ENCODE measurements at places on chromosomes 2 and 18. TPM values are rescaled to one million over a fixed set of nuclear protein-coding genes. Genes with fewer than 3 reads are reported as not detected.

Gene FN1
- total RNA-seq: 0.53 TPM

Gene CYS1
- total RNA-seq: not detected

DNA sequence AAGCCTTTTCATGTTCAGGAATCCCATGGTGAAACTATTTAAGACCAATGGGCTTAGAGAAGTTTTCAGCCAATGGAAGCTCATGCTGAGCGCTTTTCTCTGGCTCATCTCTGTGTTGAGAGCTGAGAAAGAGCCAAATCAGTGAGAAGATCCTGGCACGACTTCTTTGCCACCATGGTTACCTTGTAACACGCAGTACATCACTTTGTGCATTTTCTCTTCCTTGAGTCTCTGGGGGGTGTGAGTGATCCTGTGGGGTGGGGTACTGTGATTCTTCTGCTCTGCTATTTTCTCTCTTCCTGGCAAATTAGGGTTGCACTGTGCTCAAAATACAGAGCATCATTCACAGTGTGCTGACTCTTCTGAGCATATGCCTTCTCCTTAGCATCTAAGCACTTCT is 664.2 kb downstream of the ARHGAP15 start:
- H3K4me3 ChIP-seq: no peak overlapping the region
- H3K4me1 ChIP-seq: no peaks in the 10 kb centered on the region
- peaks cover 9% of the 10 kb centered on the region for H3K27me3 ChIP-seq
- no peaks in the 10 kb centered on the region for H3K36me3 ChIP-seq
- DNase-seq: no peak
- no peak overlapping the region for H3K27ac ChIP-seq

DNA sequence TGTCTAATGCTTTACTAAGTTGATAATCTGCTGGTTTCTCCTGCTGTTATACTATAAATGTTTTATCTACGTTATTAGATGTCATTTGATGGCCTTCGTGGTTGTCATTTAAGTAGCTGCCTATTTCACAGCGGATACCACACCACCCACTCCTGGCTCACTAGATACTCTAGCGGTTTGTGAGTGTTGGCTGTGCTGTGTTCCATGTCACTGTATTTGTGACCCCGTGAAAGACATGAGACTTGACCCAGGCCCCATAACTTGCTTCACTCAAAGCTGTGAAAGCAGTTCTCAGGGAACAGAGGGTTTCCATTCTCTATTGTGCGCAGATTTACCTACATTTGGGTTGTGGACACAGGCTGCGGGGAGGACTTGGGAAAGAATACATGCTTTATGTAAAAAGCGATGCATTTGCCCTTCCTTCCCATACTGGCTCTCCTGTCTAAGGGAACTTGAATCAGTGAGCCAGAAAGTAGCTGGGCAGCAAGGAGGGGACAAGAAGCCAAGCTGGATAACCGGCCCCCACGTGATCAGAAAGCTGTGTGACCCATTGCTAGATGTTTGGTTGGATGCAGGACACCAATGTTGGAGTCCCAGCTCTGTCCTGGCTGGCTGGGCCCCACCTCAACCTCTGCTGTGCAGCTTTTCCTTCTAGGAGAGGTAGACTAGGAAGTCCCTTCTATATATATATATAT is 52.2 kb downstream of the PLB1 start:
- H3K27me3 ChIP-seq: no peaks in the 10 kb centered on the region
- no peak overlapping the region for H3K27ac ChIP-seq
- H3K36me3 ChIP-seq: no peaks in the 10 kb centered on the region
- DNase-seq: peak; percentile 53

Gene TRIP12
- 253 TPM for total RNA-seq

Gene UGT1A4
- total RNA-seq: not detected

Gene CCDC178
- total RNA-seq: not detected

DNA sequence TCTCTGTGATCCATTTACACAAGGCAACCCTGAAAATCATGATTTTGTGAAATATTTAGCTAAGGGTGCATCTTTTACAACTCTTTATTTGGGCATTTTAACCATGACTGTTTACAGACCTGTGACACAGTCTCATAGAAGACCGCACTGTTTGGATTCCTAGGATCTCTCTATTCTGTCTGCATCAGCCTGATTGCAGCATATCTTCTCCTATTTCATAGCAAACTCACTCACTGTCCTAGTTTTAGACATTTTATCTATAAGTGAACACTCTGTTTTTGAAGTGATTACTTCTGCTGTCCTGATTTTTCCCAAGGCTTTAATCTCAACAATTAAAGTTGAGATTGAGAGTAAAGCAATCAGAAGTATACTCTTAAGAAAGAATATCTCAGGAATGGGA is 56.2 kb downstream of the CAVIN2 start:
- H3K4me3 ChIP-seq: no peak overlapping the region
- H3K27ac ChIP-seq: no peak overlapping the region
- peaks cover 17% of the 10 kb centered on the region for H3K27me3 ChIP-seq
- no peaks in the 10 kb centered on the region for H3K4me1 ChIP-seq
- no peaks in the 10 kb centered on the region for H3K36me3 ChIP-seq

DNA sequence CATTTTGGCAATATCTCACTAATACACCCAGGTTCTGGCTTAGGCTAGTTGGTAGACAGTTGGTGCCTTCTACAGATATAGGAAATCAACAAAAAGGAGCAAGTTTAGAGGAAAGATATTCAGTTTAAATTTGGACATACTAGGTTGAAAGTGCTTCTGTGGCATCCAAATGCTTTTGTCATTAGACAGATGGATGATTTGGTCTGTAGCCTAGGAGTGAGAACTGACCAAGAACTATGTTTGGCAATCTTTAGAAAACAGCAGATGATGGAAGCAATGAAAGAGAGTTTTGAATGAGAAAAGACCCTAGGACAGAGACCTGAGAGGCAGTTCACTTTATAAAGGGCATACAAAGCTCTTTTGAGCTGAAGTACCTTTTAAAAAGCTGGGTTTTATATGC is 201.3 kb upstream of the FSHR start:
- no peaks in the 10 kb centered on the region for H3K36me3 ChIP-seq
- H3K4me3 ChIP-seq: no peak overlapping the region
- no peak for DNase-seq
- no peaks in the 10 kb centered on the region for H3K4me1 ChIP-seq
- no peak overlapping the region for H3K27ac ChIP-seq

DNA sequence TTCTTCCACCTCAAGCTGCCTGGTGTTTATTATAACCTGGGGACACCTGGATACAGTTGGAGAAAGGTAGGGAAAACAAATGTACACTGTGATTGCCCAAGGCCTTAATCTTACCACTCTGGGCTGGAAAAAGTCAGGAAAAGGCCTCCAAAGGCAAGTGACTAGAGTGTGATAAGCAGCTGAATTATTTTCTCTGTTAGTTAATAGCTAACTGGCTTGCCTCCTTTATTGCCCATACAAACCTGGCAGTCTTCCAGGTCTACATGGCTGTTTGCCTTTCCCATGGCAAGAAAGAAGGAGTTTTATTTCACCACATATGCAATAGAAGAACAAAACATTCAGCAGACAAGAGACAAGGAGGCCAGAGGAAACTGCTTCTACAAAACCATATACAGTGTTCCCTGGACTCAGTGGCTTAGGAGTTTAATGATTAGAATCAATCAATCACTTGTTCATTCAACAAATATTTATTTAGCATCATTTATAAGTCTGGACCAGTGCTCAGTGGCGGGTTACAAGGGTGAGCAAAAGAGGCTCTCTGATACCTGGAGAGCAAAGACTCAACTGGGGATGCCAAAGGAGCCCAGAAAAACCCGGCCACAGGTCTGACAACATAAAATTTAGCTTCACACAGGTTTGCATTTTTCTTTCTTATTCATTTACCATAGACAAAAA is 27.5 kb upstream of the SUCLG1 start:
- no peak for DNase-seq
- H3K36me3 ChIP-seq: no peaks in the 10 kb centered on the region
- peaks cover 9% of the 10 kb centered on the region for H3K4me1 ChIP-seq
- H3K27me3 ChIP-seq: no peaks in the 10 kb centered on the region
- H3K4me3 ChIP-seq: no peak overlapping the region
- no peak overlapping the region for H3K27ac ChIP-seq

DNA sequence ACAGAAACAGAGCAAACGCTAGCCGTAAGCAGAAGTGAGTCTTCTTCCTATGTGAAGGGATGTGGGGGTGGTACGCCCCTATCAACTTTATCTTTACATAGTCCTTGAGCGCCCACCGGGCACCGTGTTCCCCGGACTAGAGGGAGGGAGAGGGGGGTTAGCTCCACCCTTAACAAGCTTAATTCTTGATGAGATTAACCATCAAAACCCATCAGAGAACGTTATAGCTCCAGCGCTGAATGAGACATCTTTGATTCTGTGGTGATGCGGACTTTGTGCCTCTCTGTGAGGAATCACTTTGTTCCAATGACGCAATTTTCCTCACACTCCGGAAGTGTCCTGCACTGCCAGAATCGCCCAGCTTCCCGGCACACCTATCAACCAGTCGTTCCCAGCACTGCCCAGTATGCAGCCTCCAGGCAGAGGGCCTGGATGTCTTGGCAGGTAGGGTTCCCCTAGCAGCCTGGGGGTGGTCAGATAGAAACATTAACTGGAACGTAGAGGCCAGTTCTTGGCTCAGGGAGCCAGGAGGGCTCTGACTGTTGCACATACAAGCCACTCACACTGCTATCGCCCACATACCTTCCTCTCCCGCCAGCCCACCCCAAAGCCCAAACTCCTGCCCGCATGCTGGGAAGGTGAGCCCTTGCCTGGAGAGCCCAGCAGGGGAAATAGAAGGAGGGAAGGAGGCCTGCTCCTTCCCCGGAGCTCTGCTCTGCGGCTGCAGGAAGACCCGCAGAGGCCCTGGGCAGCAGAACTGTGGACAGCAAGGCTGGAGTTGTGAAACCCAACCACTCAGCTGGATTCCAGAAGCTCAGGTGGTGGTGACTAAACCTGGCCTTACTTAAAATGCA is 1.9 kb upstream of the ODC1 start:
- DNase-seq: no peak
- no peaks in the 10 kb centered on the region for H3K27me3 ChIP-seq
- peak overlapping the region; percentile 76 for H3K4me3 ChIP-seq
- peaks cover 7% of the 10 kb centered on the region for H3K36me3 ChIP-seq
- H3K27ac ChIP-seq: peak overlapping the region; percentile 14

DNA sequence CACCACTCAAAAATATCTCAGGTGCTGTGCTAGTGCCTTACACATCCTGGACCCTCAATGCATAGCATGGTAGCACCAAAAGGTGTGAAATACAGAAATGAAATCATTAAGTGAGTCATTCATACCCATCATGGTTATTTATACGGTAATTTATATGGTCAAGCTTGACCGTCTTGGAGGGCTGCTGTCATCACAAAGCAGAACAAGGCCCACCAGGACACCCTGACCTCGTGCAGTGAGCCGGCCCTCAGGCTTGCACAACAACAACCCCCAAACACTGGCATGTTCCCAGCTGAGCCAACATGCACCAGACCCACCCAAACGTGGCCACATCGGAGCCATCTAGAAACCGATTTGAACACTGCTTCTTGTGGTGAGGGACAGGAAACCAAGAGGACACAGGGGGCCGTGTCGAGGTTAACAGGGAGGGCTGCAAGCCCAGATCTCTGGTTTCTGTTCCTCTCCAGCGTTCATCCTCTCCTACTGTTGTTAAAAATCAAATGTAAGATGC is 378.5 kb upstream of the ID2 start:
- H3K27ac ChIP-seq: peak overlapping the region; percentile 16
- peaks cover 6% of the 10 kb centered on the region for H3K27me3 ChIP-seq
- DNase-seq: peak; percentile 81

- H3K36me3 ChIP-seq: no peaks in the 10 kb centered on the region
- DNase-seq: no peak
- H3K27me3 ChIP-seq: peaks cover 7% of the 10 kb centered on the region
- H3K4me1 ChIP-seq: no peaks in the 10 kb centered on the region
These were observed 234.7 kb downstream of the TTC32 start for GRCh38 chr2:19667085-19667484.

Gene MALL
- 0.31 TPM for total RNA-seq

Gene KCMF1
- total RNA-seq: 94.1 TPM

Data from activated CD4-positive, alpha-beta memory T cell treated with anti-CD3 and anti-CD28 coated beads for 36 hours (primary cell).